ENCODE measurements at places on chromosomes 6 and 20.

DNA sequence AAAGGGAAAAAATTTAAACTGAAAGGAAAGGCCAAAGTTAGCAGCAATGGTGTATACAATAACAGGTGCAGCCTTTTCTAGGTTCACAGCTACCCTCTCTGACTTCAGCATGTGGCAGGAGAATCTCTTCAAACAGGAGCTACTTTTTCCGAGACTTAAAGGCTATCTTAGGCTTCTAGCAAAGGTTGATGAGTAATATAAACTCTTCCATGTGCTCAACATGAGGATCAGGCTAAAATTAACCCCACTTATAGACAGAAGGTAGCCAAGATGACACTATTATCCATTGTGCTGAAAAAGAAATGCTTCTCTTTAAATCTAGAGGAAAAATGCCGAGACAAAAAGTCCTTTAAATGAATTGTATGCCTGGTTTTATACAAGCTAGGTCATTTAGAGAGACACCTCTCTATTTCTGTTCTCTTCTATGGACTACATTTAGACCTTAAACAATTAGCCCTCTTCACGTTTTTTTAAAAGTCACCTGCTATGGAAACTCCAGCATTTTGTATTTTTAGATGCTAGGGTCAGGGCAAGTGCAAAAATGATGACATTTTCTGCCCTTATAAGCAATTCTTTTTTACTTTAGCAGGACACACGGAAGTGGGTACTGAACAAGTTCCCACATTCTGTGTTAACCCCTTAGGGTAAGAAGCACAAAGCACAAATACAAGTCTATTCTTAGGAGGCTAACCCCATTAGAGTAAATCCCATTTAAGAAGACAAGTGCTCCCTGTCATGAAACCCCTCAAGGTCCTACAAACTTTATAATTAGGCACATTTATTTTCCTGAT, 216.8 kb upstream of the CITED2 start:
- DNase-seq = no peak

DNA sequence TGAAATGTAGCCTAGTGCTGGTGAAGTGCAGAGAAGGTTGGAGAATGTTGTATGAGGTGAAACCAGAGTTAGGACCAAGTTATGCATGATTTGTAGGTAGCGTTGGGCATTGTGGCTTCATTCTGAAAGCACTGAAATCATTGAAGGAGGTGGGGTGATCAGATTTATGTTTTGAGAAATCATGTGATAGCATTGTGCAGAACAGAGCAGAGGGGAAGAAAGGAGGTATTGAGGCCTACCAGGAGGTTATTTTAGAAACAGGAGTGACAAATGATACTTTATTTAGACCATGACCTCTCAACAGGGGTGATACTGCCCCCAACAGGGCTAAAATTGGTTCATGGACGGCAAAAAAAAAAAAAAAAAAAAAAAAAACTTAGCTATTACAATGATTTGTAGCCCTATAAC, 15.6 kb upstream of the HMGN3 start:
- no peak for DNase-seq

DNA sequence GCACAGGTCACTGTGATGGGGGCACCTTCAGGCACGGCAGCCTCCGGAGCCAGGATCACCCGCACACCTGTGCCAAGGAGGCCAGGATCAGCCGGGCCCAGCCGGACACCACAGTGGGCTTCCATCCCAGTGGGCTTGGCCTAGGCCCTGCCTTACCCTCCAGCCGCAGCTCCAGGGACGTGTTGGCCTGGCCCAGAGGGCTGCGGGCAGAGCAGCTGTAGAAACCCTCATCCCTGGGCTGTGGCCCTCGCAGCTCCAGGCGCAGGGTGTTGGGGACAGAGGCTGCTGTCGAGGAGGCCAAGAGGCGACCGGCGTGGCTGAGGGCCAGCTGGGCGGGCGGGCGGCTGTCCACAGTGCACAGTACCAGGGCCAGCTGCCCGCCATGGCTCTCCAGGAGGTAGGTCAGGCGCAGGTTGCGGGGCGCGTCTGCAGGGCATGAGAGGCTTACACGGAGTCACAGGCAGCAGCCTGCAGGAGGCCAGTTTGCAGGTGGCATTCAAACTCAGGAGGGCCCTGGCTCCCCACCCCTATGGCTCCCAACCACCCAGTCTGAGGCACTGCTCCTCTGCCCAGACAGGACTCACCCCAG, 11.0 kb upstream of the ADAM33 start:
- no peak for DNase-seq

DNA sequence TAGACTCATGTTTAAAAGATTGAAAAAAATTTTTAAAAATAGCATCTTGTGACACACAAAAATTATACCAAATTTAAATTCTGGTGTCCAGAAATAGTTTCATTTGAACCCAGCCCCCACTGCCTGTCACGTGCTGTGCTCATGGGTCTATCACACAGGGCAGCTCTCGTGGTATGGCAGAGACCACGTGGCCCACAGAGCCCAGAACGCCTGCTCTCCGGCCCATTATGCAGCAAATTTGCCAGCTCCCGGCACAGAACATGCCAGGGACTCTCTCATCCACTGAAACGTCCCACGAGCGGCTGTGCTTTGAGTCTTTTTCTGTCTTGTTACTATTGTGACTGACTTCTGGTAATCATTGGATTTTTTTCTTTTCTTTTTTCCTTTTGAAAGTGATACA, 224.3 kb downstream of the TTLL2 start:
- no peak for DNase-seq
